ENCODE measurements at places on chromosomes 16 and 17.

GRCh38 chr17:77400445-77400870, 259.7 kb downstream of the SEC14L1 start:
- DNase-seq, result peak; percentile 77

DNA sequence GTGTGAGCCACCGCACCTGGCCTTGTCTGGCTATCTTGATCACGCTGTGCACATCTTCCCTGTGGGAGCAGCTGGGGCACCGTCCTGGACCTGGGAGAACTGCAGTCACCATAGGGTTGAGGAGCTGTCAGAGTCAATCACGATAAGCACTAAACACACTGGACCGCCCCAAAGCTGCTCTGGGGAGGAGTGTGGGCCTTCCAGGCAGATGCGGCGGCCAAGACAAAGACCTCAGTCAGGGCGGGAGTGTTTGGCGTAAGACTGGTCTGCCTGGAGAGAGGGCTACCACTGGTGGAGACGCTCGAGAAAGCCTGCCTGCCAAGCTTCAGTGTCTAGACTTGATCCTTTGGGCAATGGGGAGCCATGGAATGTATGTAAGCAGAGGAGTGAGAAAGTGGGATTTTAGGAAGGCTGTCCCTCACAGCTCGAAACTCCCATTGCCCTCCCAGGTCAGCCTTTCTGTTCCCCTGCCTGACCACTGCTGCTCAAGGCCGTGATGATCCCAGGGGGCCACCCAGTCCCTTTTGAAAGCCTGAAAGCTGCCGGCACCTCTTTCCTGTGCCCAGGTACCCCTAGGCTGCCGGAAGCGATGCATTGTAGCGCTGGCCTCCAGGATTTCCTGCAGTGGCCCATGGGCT, 29.3 kb upstream of the CIBAR2 start:
- DNase-seq, result no peak

DNA sequence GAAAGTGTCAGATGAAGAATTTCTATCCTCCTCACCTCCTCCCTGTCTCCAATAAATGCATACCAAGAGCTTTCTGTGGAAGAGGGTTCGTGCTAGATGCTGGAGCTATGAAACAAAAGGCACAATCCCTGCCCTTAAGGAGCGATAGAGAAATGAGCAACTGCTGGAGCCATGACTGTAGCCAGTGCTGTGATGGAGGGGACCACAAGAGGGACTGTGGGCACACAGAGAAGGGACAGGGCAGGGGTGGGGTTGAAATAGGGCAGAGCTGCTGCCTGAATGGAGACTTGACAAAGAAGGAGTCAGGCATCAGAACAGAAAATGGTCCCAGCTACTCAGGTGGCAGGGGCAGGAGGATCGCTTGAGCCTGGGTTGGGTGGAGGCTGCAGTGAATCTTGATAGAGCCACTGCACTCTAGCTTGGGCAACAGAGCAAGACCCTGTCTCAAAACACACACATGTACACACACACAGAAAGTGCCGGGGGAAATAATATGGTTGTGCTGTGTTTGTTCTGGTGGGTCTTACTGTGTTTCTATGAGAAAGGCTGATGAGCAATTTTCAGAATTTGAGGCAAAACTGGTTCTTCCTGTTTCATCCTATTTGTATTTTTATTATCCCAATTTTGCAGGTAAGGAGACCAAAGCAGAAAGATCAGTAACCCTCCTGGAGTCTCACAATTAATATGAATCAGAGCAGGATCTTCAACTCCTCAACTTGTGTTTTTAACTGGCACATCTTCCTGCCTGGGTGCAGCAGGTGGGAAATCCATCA, 16.5 kb downstream of the TMEM98 start:
- DNase-seq, result no peak

GRCh38 chr17:45248132-45248957, 13.5 kb downstream of the SPATA32 start:
- peak; percentile 66 for DNase-seq

DNA sequence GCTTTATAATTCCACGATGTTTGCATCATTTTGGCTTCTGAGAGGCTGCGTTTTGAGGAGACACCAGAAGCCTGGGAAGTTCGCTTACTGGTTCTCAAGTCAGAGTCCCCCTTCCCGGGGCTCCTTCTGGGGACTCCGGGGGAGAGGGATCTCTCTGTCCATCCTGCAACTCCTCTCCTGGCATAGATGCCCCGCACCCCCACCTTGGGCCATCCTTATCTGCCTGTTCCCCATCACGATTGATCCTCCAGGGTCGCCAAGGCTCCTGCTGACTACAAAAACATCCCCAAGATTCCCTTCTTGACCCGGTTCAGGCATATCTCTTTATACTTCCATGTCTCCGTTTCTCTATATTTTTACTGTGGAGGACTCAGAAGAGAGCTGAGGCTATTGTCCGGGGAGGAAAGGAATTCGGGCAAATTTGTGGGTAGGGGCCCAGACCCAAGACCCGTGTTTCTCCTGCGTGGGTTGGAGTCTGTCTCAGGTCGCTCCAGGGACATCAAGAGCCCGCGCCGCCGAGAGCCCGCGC, 18.4 kb upstream of the HOXB13 start:
- no peak for DNase-seq

DNA sequence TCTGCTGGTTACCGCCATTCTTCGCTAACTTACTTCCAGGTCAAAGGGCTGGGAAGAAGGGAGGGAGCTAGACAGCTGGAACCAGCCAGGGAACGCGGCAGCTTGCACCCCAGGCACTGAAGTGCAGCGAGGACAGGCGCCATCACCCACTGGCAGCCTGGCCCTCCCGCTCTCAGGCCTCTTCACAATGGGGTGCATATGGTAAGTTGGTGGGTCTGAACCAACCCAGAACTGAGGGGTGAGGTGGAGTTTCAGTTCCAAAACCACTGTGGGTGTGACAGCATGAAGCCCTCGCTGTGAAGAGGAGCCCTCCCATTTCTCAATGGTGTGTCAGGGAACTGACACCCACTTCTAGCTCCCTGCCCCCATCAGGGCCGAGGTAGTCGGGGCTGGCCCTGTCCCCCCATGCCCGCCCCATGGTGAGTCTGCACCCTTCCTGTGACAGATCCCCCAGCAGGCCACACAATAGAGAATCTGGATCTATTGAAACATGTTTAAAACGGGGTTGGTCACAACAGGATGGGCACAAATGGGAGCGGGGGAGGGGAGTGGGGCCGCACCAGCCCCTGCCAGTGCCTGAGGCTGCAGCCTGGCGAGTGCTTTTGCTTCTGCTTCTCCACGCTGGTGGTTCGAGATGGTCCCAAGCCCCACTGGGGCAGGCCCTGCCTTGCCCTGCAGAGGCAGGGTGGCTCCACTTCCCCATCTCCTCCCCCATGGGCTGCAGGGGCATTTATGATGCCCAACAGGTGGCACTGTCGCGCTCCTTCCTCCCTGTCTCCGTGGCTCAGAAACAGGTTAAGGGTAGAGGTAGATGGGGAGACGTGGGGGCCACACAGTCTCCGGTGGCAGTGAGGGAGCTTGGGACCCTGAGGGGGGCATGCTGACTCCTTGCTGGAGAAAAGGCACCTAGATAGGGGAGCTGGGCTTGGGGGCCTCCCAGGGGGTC, 2.3 kb downstream of the LIMD2 start:
- DNase-seq, result peak; percentile 69

GRCh38 chr16:78478267-78478861, 378.9 kb downstream of the WWOX start:
- DNase-seq, result no peak

GRCh38 chr16:11985250-11985649, 8.7 kb downstream of the SNX29 start:
- DNase-seq, result no peak

DNA sequence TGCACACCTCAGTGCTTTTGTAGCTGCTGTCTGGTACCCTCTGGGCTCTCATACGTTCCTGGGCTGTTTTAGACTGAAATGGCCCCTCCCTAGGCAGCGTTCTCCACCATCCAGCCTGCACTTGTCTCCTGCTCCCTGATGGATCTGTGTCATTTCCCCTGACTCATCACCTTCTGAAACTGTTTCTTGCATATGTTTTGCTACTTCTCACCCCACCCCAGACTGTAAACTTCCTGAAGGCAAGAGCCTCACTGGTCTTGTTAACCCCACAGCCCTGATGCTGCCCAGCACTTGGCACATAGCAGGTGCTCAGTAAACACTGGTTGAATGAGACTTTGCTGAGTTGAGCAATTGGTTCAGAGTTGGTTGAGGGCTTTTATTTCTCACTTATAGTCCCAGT, 78.7 kb downstream of the CRISPLD2 start:
- no peak for DNase-seq
